ENCODE measurements at places on chromosomes 12 and 14.

- no peak for DNase-seq
Measured at GRCh38 chr14:94079891-94080620, 946 bp downstream of the DDX24 start.

- no peak for DNase-seq
Measured at GRCh38 chr12:102990419-102990818, 32.9 kb downstream of the ASCL1 start.

GRCh38 chr12:34204830-34205285 is 182.6 kb downstream of the ALG10 start:
- no peak for DNase-seq

GRCh38 chr12:107779077-107779831 is 4.8 kb downstream of the ASCL4 start:
- DNase-seq: no peak

DNA sequence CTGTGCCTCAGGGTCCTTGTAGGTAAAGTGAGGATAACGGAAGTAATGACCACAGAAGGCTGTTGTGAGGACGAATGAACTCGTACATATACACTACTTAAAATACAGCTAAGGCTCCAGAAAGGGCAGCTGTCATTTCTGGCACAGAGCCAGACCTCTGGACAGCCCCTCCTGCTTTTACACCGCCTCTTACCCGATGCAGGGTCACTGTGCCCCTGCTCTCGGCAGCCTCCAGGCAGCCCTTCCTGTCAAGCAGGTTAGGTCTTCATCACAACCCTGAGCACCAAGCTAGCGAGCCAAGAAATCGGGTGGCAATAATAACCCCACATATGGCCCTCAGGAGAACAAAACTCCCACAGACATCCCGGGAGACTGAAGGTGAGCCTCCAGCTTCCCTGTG is 8.5 kb downstream of the TMEM229B start:
- no peak for DNase-seq

- peak; percentile 46 for DNase-seq
Measured at GRCh38 chr12:67592228-67593011, 56.1 kb upstream of the DYRK2 start.

DNA sequence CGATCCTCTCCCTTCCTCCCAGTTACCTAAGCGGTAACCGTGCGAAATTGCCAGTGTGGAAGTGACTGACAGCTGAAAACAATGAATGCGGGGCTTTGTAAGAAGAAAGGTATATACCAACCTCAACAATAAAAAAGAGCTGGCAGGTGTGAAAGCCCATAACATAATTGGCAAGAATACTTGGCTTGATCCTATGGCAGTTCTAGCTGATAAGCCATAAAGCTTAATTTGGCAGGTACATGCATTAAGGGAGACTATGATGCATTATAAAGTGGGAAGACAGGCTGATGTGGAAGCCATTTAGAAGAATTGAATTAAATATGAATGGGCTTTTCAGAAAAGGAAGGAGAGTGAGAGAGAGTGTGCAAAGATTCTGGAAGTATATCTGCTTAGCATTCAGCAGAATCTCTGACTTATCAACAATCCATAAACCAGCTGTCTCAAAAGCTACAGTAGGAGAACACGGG is 71.3 kb downstream of the CRACR2A start:
- DNase-seq: no peak

DNA sequence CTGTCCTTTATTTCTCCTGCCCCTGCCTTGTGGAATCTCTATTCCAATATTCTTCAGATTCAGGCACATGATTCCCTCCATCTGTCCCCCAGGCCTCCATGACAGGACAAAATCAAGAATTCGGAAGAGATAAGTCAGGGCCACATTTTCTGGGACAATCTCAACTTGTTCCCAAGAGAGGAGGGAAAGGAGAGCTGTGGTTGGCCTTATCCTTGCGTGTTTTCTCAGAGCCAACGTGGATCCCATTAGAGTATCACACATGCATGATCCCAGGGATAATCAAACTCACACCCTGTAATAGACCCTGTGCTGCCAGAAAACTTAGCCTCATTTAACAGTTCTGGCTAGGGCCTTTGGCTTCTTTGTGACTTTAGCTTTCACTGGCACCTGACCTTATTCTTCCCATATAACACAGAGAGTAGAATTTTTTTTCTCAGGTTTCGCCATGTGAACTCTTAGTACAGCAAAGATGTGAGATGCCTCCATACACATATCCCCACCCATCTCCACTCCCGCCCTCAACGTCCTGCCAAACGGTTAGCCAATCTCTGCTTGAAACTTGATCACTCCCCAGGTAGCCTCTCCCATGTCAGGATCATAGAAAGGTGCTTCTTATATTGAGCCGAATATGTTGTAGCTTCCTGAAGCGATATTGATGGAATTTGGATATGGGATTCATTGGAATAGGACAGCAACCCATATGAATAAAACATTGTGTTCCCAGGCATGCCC is 6.7 kb upstream of the KRT1 start:
- DNase-seq: no peak

DNA sequence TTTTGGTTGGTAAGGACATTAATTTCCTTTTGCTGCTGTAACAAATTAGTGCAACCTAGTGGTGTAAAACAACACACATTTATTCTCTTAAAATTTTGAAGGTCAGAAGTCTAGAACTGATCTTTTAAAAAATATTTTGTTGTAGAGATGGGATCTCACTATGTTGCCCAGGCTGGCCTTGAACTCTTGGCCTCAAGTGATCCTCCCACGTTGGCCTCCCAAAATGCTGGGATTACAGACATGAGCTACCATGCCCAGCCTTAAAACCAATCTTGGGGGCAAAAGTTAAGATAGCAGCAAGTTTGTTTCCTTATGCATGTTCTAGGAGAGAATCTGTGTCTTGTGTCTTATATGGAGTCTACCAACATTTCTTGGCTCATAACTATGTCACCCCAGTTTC is 55.8 kb downstream of the MIA2 start:
- DNase-seq: no peak

DNA sequence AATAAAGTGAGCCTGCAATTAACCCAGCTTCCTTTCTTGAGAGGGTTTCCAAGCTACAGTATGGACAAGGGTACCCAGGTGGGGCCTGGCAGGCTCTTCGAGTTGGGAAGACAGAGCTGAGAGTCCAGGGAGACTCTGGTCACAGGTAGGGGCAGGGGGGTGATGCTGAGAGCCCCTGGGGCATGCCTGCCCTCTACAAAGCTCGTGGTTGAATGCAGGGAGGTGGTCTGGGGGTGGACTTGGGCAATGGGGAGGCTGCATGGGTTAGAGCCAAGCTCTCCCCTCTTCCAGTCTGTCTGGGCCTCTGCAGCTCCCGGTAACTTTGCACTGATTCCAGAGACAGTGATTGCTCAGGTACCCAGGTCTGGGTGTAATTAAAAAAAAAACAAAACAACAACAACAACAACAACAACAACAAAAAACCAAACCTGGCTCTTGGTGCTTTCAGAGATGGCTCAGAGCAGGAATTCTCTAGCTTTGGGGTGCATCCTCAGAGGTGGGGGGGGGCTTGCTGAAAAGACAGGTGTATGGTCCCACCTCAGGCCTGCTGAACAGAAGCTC is 30.8 kb upstream of the PPP2R5C start:
- no peak for DNase-seq

DNA sequence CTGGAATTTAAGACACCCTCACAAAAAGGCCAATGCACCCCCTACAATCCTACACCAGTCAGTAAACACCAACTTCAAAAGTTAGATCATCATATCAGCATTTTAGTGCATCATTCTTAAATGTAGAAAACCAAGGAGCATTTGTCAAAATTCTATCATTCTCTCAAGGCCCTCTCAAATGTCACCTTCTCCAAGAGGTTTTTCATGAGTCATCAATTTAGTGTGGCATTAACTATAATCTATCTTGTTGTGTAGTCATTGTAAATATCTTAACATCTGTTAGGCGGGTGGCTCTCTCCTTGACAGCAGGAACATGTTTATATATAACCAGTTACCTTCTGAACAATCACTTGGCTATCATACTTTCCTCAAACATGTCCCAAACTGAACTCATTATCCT is 62.1 kb upstream of the G2E3 start:
- no peak for DNase-seq

DNA sequence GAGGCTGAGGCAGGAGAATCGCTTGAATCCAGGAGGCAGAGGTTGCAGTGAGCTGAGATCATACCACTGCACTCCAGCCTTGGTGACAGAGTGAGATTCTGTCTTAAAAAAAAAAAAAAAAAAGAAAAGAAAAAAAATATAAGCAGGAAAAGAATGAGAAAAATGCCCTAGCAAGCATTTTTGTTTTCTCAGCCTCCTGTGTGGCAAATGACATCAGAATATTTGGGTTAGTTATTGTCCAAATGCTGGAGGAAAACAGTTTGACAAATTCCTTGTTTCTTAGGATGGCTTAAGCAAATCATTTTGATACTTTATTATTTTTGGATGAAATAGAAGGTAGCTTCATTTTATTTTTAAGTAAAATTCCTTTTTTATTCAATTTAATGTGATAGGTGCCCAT is 7.5 kb upstream of the PTPRR start:
- DNase-seq: no peak

DNA sequence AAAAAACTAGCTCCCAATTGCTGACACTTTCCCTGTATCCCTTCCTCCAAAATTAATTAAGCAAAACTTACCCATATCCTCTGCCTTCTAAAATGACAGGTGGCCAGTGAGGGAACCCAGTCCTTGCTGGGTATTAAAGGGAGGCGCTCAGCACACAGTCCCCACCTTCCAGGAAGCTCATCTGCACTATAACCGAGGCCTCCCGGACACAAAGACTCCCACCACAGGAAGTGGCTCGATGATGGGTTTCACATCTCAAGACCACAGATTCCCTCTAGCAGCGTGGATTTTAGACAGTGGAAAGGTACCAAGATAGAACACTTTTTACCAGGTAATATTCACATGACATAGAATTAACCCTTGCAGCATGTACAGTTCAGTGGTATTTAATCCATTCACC is 126.8 kb upstream of the NCOR2 start:
- no peak for DNase-seq

DNA sequence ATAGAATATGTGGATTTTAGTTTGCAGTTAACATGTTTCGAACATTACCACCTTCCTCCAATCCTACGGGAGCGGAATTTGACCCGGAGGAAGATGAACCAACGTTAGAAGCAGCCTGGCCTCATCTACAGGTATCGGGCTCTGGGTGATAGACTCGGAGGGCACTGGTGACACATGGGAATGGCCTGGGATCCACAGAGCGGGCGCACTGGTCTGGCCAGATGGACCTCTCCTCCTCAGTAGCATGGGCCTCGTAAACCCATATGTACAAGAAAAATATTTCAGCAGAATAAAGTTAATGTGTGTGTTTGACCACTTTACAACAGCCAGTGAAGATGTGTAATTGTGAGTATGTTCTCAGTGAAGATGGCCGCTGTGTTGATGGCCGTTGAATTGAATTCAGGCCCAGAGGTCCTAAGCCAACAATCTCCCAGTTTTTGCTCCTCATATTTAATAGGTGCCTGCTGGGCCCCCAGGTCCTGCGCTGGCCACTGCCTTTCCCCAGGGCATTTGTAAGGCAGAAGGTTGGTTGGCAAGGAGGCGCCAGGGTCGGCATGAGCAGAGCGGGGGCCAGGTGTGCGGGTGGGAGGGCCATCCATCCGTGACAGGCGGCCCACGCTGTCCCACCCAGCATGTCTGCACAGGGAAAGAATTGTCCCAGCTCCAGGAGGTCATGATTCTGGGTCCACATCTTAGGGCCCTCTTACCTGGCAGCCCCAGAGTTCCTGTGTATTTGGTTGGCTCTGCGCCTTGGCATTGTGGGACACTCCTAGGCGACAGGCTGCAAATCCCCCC is 82.0 kb upstream of the DYNC1H1 start:
- no peak for DNase-seq

DNA sequence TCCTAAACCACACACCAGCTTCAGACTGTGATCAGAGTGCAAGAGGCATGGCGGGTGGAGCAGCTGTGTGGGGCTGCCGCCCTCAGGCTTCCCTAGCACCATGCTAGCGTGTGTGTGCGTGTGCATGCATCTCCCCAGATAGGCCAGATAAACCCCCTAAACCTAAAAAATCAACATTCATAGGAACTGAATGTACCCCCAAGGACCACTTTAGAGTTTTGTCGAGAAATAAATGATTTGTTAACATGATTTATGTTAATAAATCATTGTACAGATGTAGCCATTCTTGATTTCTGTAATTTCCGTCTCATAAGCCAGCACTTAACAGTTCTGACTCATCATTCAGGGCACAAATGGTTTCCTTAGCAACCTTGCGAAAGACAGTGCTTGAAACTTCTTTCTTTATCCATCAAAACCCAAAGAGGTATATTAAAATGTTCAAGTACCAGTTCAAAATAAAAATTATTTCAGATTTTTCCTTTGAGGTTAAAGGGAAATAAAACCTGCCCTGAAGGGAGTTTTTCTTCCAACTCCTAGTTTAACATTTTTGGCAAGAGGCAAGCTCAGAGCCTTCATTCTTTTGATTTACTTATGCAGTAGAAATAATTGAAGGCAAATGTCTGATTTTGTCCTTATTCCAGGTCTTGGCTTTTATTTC is 206.2 kb upstream of the RGS6 start:
- no peak for DNase-seq

- DNase-seq: no peak
Measured at GRCh38 chr12:94262228-94263010, 114.0 kb downstream of the PLXNC1 start.

DNA sequence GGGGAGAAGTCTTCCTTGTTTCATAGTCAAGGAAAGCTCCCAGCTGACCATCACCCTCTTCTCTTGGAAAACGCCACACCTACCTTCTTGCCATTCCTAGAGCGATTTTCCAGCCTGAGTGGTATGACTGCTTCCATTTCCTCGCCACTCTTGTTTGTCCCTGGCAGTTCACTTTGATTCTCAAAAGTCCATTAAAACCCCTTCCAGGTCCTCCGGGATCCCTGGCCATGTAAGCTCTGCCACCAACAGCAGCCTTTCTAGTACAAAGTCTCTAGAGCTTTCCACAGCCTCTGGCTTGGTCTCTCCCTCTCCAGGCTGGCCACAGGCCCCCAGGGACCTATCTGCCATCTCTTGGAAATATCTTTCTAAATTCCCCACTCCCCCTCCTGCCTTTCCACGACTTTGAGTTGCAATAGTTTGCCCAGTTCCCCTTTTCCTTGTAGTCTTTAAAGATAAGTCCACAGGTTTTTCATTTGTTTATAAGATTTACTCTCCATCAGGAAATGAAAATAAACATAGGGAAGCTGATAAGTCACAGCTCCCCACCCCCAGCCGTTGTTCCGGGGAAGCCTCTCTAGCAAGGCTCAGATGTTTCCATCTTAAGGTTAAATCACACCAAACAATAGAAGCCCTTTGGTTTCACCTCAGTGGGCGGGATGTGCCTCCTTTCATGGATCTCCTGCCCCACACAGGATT is 42.9 kb upstream of the SINHCAF start:
- DNase-seq: no peak

DNA sequence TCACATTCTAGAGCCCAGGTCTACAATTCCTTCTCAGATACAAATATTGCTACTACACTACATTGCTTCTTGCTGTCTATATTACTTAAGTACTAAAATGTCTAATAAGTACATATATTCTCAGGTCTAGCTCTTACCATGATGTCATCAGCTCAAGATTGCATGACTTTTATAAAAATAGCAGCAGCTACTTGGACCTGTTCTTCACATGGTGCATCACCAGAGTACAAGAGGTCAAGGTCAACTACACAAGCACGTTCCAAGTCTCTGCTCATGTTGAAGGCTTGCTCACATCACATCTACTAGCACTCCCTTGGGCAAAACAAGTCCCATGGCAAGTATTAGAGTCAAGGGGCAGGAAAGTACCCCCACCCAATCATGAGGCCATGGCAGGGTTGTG is 465.6 kb downstream of the MED13L start:
- no peak for DNase-seq
